Activated naive CD4-positive, alpha-beta T cell (primary cell): ENCODE measurements at places on chromosomes 7 and 10.

DNA sequence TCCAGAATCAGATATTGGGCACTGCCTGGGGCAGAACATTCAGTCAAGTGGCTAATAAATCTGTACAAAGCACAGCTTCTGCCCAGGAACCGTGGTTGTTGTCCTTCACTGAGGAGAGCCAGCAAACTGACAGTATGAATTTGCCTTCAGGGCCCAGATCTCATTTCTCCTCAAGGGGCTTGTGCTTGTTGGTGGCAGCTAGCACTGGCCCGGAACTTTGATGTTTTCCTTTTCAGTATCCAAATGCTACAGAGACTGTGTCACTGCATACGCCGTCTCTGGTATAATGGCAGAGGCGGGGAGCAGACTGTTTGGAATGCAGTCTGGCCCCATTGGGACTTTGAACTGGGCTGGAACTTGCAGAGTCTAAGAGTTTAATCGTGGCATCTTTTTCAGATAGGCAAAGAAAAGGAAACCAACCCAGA lies 30.4 kb upstream of the ADD3 start:
- DNase-seq, result no peak

DNA sequence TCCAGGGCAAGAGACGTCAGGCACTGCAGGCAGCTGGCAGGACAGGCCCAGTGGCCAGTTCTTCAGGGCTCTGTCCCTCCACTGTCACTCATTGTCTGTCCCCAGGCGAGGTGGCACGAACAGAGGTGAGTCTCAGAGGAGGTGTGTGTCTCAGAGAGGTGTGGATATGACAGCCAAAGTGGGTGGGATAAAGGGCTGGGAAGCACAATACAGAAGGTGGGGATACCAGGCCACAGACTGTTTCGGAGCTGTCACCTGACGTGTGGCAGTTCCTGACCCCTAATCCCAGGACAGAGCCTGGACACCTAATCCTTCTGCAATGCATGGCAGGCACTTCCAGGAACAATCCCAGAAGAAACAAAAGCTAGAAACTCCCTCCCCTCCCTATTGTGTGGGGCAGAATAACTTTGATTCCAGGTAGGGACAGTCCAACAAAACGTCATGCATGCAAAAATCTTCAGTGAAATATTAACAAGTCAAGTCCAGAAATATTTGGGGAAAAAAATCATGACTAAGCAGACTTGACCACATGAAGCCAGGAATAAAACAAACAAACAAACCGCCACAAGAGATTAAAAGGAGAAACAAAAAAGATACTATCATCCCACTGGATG lies 11.6 kb downstream of the KLRG2 start:
- no peak for DNase-seq

DNA sequence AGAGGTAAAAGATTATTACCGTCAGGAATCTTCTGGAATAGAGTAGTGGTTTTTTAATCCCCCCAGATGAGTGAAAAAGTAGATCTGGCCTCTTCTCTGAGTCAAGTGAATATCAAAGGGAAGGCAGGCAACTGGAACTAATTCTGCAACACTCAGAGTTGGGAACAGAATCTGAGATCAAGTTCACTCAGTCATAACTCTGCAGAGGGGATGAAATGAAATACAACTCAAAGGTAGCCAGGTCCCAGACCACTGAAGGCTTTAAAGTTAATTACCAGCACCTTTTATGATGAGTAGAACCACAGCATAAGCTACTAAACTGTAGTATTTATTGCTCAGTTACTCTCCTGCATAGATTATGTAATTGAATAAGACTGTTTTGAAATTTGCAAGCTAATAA lies 455.6 kb upstream of the AKR1E2 start:
- no peak for DNase-seq

DNA sequence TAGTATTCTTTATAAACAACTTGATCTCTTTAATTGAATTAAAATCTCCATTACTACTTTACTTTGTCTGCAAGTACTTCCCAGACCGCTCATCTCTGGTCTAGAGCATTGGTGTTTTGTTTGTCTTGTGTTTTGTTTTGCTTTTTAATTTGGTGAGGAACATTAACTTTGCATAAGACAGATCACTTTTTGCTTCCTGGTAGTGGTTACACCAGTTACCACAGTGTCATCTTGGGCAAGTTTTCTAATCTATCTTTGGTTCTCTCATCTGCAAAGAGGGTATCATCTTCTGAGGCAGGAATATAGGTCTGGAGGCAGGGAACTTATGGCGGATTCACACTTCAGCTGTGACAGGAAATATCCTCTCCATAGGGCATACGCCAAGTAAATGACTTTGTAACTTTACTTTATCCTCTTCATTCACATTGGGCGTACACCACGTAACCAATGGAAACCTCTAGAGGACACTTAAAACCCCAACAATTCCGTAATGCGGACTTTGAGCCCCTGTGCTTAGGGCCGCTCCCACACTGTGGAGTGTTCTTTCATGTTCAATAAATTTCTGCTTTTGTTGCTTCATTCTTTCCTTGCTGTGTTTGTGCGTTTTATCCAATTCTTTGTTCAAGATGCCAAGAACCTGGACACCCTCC lies 83.2 kb upstream of the JAZF1 start:
- DNase-seq, result no peak

- DNase-seq, result no peak
Observed at GRCh38 chr7:137094-137891, 55.1 kb upstream of the FAM20C start.

- no peak for DNase-seq
Observed at GRCh38 chr10:98208925-98209324, 59.1 kb downstream of the LOXL4 start.

DNA sequence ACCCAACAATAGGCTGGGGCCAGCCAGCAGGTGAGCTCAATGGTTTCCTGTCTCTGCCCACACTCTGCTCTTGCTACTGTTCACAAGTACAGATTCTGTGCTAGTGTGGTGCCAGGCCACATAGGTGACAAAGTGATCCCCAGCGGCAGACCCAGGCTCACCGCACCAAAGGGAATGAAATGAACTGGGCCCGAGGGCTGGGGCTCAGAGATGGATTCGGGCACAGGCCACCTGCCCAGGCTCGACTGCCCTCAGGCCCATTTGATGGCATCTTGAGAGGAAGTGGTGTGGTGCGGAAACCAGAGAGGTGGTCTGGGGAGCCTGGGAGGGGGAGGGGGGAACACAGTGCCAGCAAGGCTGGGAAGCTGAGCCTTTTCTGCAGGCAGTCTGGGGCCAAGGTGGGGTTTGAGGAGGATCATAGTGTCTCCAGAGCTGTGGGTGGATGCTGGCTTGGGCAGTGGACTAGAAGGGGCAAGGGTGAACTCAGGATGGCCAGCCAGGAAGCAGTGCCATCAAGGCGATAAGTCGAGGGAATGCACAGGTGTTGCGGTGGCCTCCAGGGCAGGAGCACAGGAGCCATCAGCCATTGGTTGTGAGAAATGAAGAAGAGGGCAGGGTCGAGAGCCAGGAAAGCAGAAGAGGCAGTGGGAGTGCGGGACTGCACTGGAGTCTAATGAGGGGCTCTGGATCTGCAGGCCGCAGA lies 85.2 kb downstream of the ARHGAP22 start:
- no peak for DNase-seq

DNA sequence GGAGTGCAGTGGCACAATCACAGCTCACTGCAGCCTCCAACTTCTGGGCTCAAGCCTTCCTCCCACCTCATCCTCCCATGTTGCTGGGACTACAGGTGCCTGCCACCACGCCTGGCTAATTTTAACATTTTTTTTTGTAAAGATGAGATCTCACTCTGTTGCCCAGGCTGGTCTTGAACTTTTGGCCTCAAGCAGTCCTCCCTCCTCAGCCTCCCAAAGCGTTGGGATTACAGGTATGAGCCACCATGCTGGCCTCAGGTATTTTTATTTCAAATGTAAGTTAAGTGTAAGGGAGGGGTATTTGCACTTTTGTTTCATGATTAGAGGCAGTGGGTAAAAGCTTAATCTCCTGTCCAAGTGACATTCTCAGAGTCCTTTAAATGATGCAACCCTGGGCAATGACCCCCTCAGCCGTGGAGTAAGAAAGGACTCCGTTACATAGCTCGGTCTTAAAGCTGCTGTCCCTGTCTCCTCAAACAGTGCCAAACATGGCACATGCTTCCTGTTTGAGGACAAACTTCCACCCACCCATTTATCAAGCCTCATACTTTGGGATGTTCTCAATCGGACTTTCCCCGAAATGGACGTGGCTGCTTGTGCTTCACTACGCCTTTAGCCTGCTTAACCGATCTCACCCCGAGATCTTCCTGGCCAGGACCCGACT lies 296.1 kb downstream of the BAMBI start:
- DNase-seq, result no peak

DNA sequence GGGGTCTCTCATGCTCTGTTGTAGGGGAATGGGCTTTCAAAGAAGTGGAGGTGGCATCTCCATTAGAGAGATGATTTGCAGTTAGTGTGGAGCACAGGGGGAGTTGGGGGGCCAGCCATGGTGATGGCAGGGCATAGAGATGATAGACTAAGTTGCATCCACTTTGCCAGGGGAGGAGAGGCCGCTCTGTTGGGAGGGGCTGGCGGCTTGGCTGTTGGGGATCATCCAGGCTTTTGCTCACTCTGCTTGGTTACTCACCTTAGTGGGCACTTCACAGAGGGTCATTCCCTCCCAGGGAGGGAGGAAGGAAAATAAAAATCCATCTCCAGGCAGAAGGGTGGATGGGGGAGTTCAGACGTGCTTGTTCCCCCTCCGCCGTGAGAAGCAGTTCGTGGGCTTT lies 31.4 kb upstream of the CDH23 start:
- no peak for DNase-seq

DNA sequence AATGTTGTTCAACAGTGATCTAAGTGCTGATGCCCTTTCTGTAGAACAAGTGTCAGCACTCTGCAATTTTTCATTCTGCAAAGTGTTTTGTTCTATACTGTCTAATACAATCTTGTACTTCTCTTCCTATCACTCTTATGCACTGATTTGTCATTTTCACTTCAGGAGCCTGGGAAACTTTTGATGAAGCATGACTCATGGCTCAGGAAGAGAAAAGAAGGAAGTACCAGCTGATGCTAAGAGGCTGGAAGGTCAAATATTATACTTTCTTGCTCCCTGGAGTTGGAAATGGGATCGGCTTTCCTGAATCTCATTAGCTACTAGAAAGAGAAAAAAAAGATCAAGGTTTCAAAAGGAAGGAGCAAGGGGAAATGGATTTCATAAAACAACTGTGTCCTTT lies 45.8 kb downstream of the DGKI start:
- DNase-seq, result no peak

DNA sequence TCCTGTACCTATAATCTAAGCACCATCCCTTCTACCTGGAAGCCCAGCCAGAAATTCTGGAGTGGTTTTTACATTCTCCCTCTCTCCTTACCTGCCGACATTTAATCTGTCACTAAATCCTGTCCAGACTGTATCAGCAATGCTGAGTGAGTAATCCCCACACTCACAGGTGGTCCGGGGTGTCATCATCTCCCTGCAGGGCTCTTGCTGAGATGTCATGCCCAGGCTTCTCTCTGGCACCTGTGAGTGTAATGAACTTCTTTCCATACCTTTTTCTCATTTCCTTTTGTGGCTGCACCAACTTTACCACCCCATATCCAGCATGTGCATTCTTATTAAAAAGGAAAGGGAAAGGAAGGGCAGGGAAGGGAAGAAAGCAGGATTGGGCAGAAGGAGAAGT lies 355.2 kb downstream of the CCSER2 start:
- DNase-seq, result no peak

DNA sequence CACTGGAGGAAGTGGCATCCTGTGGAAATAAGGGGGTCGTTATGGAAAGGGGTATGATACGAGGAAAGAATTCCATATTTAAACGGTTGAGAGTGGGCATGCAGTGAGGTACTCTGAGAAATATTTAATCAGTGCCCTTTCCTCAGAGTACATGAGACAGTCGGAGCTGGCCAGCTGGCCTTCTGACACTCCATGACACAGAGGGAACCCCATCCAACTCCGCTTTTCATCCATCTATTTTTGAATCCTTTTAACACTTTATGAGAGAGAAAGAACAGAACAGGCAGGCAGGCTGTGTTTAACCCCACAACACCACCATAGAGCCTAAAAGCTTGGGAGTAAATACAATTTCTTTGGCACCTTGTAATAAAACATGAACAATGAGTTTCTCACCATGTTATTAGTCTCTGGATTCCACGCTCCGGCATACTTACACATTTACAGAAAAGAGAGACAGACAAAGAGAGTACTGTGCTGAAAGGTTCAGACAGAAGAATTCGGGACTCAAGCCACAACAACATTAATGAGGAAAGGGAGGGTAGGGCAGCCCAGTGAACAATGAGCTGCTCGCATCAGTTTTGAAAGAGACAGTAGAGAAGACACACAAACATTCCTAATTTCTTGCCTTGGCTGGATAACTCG lies 124.2 kb upstream of the PDLIM1 start:
- DNase-seq, result no peak

DNA sequence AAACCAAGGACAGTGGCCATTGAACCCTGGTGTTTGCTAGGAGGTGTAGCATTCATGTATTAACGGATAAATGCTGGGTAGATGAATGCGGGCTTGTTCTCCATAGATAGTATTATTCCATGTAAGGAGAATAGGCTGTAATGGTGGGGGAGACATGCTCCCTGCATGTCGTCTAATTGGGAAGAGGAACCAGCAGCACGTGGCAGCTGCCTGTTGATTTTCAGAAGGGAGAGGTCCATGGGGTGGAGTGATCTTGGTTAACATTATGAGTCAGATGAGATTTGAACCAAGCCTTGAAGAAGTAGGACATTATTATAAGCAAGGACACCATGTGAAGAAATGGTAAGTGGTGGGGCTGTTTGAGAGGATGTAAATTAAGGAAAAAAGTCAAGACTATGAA lies 112.5 kb downstream of the WNT2 start:
- no peak for DNase-seq

- no peak for DNase-seq
Observed at GRCh38 chr7:117970801-117971200, 97.6 kb upstream of the CTTNBP2 start.
